CD4-positive, alpha-beta T cell treated with Interleukin-2 at 100 ng/mL for 4 hours (primary cell): ENCODE measurements at places on chromosomes 3 and 15.

- DNase-seq, result no peak
These were observed 155.8 kb downstream of the FAM43A start for GRCh38 chr3:194841515-194841841.

- peak; percentile 66 for DNase-seq
These were observed at the start of gene ACVR2B for GRCh38 chr3:38453075-38453912. Gene ACVR2B, plus strand, starts transcription at chr3:38453890. Its CDS starts 433 bp downstream, at chr3:38454323.

DNA sequence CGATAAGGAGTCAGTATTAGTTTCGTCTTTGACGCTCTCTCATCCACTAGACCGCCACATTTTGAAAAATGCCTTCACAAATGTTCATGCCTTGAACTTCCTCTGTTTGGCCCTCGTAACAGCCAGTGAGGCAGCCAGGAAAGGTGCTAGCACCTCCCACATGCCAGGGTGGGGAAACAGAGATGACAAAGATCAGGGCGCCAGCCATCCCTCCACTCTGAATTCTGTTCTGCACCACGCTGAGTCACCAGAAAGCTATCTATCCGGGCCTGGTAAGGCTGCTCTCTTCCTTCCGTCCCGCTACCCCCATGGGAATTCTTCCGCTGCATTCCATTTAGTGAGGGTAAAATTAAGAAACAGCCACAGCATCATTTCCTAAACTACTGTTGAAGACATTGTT is 31.3 kb upstream of the BCL2L10 start:
- no peak for DNase-seq

- no peak for DNase-seq
These were observed 25.9 kb downstream of the TMCC1 start for GRCh38 chr3:129867506-129868124.

DNA sequence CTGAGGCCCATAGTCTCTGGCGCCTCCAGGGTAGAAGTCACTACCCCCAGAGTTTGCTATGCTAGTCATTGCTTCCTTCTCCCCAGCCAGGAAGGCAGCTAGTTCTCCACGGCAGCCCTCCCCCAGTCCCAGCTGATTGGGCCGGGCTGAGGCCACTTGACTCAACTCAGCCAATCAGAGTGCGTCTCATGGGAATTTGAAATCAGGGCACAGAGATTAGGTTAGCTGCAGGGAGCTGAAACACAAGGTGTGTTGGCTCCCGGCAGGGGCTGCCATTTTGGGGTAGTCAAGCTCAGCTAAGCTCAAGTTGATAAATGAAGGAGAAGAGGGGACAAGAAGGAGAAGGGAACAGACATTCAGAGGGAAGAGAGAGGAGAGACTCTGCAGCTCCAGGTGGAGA is 32.8 kb downstream of the LINGO1 start:
- DNase-seq, result no peak

DNA sequence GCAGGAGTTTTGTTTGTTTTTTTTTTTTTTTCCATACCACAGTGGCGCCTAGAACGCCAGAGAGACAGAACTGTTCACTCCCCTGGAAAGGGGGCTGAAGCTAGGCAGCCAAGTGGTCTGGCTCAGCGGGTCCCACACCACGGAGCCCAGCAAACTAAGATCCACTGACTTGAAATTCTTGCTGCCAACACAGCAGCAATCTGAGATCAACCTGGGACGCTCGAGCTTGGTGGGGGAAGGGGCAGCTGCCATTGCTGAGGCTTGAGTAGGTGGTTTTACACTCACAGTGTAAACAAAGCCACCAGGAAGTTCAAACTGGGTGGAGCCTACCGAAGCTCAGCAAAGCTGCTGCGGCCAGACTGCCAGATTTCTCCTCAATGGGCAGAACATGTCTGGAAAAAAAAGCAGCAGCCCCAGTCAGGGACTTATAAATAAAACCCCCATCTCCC is 29.8 kb downstream of the SPICE1 start:
- DNase-seq, result peak; percentile 37

GRCh38 chr3:196557236-196557635 is 11.1 kb downstream of the WDR53 start:
- no peak for DNase-seq

DNA sequence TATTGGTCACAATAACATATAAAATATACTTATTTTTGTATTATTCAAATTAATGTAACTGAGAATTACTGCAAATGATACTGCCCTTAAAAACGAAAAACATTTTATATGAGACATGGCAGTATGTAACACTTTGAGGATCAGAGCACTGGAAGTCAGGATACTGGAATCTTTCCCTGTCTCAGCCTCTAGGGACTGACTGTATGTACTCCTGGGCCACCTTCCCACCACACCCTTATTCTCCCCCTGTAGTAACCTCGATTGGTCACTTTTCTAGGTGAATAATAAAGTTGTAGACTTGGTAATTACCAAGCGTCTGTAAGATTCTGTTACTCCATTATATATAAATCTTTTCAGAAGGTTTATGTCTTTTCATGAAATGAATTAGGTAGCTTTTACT is 43.0 kb downstream of the LRRC49 start:
- DNase-seq, result no peak

GRCh38 chr3:194489736-194490612 is 3.2 kb upstream of the ATP13A3 start:
- DNase-seq, result peak; percentile 6

GRCh38 chr3:44396200-44397171 is 57.9 kb downstream of the TCAIM start:
- no peak for DNase-seq

DNA sequence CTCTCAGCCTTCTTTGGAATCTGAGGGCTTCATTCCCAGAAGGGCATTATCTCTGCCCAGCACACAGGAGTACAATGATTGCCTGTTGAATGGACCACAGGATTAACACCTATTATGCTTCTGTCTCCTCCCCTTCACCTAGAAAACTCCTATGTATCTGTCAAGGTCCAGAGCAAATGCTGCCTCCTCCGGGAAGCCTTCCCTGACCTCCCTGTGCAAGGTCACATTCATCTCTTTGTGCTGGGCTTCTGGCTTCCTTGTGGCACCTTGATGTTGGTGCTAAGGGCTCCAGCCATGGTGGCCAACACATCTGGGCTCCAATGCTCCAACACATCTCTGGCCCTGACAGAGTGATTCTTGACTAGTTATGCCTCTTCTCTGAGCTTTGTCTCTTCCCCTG is 49.9 kb upstream of the ATP2B2 start:
- no peak for DNase-seq

GRCh38 chr15:27851858-27852210 is 247.3 kb downstream of the OCA2 start:
- DNase-seq, result no peak

GRCh38 chr3:112639455-112640225 is 1.3 kb downstream of the CCDC80 start:
- no peak for DNase-seq
